ENCODE measurements at places on chromosomes 3 and 15. TPM values are rescaled to one million over a fixed set of nuclear protein-coding genes. Genes with fewer than 3 reads are reported as not detected.

DNA sequence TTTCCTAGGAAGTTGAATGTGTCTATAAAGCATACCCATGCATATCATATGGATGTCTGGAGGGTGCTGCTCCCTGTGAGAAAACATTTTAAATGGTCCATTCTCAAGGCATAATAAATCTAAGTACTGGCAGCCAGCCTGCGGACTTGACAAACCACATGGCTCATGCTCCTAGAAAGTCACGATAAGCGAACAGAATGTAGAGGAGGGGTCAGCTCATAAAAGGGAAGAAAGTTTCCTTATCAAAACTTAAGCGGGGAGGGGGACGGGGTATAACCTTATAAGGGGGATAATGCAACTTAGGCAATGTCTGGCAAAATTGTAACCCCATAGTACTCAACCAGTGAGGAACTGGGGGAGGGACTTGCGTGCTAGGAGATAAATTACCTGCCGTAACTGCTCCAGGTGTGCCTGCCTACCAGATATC, 159.8 kb upstream of the LMCD1 start:
- no peak overlapping the region for H3K4me3 ChIP-seq
- DNase-seq = no peak
- no peaks in the 10 kb centered on the region for H3K36me3 ChIP-seq
- H3K4me1 ChIP-seq = no peaks in the 10 kb centered on the region

Gene USP3
- total RNA-seq = 33.8 TPM

GRCh38 chr15:96720251-96720650, 389.8 kb downstream of the NR2F2 start:
- H3K4me1 ChIP-seq = no peaks in the 10 kb centered on the region
- no peaks in the 10 kb centered on the region for H3K36me3 ChIP-seq

Gene CHL1
- 1.1 TPM for total RNA-seq

Gene SNURF
- 2.6 TPM for total RNA-seq

DNA sequence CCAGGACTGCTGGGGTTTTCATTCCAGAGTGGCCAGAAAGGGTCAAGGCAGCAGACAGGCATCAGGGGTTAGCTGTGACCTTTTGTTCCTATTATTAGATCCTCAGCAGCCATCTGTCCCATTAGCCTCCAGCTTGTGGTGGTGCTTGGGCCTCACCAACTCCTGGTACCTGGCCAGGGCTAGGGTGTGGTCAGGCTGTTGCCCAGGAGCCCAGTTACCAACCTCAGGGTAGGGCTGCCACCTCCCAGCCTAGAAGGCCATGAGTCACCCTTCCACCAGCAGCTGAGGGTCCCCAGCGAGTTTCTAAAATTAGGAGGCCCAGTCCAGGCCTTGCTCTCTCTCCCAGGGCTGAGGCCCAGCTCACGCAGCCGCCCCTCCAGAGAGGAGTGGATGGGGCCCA, 12.2 kb downstream of the TMEM43 start:
- no peaks in the 10 kb centered on the region for H3K36me3 ChIP-seq
- H3K4me1 ChIP-seq = peaks cover 45% of the 10 kb centered on the region
- no peak for DNase-seq
- no peak overlapping the region for H3K27ac ChIP-seq
- H3K27me3 ChIP-seq = no peaks in the 10 kb centered on the region
- no peak overlapping the region for H3K4me3 ChIP-seq

DNA sequence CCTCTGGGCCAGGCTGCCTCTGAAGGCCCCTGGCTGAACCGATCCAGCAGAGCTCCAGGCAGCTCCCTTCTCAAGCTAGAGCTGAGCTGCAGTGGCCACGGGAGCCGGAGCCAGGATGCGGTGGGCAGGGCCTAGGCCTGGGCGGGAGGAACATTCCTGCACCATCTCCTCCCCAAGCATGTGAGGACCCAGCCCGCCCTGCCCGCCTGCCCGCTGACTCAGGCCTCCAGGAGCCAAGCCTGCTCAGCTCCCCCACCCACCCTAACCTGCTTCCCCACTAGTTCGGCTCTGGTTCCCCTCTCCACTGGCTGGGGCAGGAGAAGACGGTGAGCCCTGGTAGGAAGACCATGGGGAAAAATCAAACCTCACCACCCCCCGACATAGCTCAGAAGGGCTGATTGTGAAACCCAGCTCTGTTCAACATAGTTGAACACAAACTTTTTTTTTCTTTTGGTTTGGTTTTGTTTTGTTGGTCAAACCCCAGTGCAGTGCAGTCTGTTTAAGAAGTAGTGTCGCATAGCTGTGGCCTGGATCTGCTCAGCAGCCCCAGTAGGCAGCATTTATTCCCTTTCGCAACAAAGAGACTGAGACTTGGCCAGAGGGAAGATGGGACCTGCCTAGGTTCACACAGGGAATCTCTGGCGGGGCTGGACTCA, 13.5 kb downstream of the SNX33 start:
- no peak overlapping the region for H3K4me3 ChIP-seq
- peak overlapping the region; percentile 58 for H3K27ac ChIP-seq
- H3K27me3 ChIP-seq = no peaks in the 10 kb centered on the region
- no peaks in the 10 kb centered on the region for H3K4me1 ChIP-seq
- DNase-seq = peak; percentile 90
- H3K36me3 ChIP-seq = no peaks in the 10 kb centered on the region

- H3K4me1 ChIP-seq = no peaks in the 10 kb centered on the region
- H3K27me3 ChIP-seq = no peaks in the 10 kb centered on the region
- H3K27ac ChIP-seq = no peak overlapping the region
- DNase-seq = peak; percentile 25
These were observed 89.2 kb upstream of the HERC1 start for GRCh38 chr15:63922916-63923315.

DNA sequence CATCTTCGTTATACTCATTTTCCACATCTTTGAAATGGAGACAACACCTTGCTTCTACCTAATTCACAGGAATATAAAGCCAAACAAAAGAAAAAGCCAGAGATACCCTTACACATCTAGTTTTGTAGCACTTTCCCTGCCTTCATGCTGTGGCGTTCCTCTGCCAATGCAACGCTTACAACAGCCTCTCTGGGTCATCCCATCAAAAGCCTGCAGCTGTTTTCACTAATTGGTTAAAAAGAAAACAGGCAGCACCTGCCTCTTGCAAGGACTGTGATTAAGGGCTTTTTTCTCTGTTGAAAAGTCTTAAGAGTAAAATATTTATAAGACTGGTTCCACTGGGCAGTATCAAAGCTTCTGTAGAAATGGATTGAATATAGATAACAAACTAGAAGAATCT, 120.3 kb downstream of the FMN1 start:
- no peaks in the 10 kb centered on the region for H3K4me1 ChIP-seq
- no peaks in the 10 kb centered on the region for H3K27me3 ChIP-seq
- no peak for DNase-seq
- no peaks in the 10 kb centered on the region for H3K36me3 ChIP-seq
- H3K4me3 ChIP-seq = no peak overlapping the region

Gene ADAMTS9
- total RNA-seq = 1.1 TPM

GRCh38 chr15:64813075-64813474, 12.4 kb downstream of the PIF1 start:
- no peaks in the 10 kb centered on the region for H3K36me3 ChIP-seq
- no peak overlapping the region for H3K27ac ChIP-seq
- H3K4me3 ChIP-seq = no peak overlapping the region
- H3K27me3 ChIP-seq = no peaks in the 10 kb centered on the region
- H3K4me1 ChIP-seq = peaks cover 17% of the 10 kb centered on the region

Gene MLF1
- 0.12 TPM for total RNA-seq

- H3K4me1 ChIP-seq = no peaks in the 10 kb centered on the region
- no peaks in the 10 kb centered on the region for H3K36me3 ChIP-seq
- DNase-seq = no peak
- H3K27me3 ChIP-seq = no peaks in the 10 kb centered on the region
These were observed 22.8 kb downstream of the SLC9A9 start for GRCh38 chr3:143825513-143825912.

GRCh38 chr3:55207744-55208143, 279.4 kb downstream of the WNT5A start:
- no peak overlapping the region for H3K27ac ChIP-seq
- DNase-seq = no peak
- no peaks in the 10 kb centered on the region for H3K36me3 ChIP-seq
- no peaks in the 10 kb centered on the region for H3K27me3 ChIP-seq

DNA sequence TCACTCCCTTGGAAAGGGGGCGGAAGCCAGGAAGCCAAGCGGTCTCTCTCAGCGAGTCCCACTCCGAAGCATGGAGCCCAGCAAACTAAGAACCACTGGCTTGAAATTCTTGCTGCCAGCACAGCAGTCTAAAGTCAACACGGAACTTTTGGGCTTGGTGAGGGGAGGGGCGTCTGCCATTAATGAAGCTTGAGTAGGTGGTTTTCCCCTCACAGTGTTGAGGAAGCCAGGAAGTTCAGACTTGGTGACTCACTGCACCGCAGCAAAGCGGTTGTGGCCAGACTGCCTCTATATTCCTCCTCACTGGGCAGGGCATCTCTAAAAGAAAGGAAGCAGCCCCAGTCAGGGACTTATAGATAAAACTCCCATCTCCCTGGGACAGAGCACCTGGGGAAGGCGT, 665.4 kb upstream of the CBLB start:
- no peaks in the 10 kb centered on the region for H3K27me3 ChIP-seq
- DNase-seq = no peak
- H3K4me1 ChIP-seq = no peaks in the 10 kb centered on the region
- H3K4me3 ChIP-seq = no peak overlapping the region
- no peak overlapping the region for H3K27ac ChIP-seq
- H3K36me3 ChIP-seq = no peaks in the 10 kb centered on the region

DNA sequence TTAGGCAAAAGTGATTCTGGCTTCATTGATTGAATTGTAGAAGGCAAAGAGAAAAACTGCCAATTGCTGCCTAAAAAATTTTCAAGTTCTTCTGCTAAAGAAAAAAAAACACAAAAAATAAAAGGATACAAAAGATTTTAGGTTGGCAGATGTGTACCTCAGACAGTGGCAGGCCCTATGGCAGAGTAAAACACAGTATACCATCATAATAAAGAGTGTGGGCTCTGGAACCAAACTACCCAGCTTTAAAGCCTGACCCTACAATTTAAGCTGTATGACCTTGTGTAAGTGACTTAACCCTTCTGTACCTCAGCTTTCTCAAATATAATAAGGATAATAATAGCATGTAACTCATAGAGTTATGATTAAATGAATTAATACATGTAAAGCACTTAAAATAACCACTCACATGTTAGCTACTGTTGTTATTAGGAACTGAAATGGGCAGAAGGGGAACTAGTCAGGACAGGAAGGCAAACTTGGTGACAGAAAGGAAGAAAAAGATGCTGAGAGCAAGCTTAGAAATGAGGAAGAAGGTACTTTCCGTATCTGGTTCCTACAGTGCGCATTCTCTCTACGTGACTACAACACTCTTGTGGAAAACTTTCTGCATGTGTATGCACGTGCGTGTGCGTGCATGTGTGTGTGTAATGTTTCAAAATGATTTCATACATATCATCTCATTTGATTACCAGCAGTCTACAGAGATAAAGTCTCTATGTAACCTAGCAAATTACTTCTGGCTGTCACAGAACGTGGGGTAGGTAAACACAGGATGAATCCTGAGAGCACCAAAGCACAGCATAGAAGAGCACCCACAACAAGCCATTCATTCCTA, 13.6 kb upstream of the GATM start:
- H3K4me1 ChIP-seq = no peaks in the 10 kb centered on the region
- H3K27ac ChIP-seq = no peak overlapping the region
- H3K27me3 ChIP-seq = no peaks in the 10 kb centered on the region
- DNase-seq = no peak
- no peaks in the 10 kb centered on the region for H3K36me3 ChIP-seq

DNA sequence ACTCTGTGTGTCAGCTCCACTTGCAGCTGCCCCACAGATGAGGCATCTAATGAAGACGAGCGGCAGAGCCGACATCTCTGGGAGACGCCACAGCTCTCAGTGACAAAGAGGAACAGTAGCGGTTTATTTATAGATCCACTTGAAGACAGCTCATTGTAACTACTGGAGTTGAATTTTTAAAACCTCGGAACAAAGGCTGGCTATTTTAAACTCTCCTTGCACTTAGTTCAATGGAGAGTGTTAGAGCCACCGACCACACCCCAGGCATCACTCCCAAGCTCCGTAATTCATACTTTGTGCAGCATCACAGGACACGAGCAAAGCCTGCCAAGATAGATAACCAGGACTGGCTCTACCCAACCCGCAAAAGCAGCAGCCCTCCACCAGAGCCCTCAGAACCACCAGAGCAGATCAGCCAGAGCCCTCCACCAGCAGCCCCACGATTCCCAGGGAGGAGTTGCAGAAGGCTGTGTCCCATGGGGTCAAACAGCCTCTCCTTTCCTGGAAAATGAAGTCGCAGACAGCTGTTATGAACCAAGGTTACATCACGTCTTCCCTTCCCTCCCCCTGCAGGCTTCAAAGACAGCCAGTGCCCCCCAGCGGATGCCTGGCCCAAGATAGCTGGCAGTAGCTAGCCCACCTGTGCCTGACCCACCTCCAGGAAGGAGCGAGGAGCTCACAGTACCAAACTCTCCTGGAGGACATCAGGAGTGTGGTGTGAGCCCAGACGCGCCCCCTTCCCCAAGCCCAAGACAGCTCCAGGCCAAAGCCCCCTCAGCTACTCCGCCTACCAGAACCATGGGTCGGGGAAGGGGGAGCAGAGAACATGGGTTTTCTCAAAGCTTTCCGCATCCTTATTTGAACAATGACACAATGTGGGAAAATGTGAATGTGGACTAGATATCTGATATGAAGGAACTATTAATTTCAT, 45.7 kb downstream of the POC1A start:
- no peak overlapping the region for H3K27ac ChIP-seq
- peak; percentile 46 for DNase-seq
- H3K4me3 ChIP-seq = no peak overlapping the region

- no peak overlapping the region for H3K4me3 ChIP-seq
- no peaks in the 10 kb centered on the region for H3K36me3 ChIP-seq
- DNase-seq = no peak
- H3K27ac ChIP-seq = no peak overlapping the region
- no peaks in the 10 kb centered on the region for H3K27me3 ChIP-seq
These were observed 241.3 kb upstream of the LRTM1 start for GRCh38 chr3:55169161-55169560.

Gene C2CD4A
- total RNA-seq = not detected

Gene GPR149
- not detected for total RNA-seq

Gene SENP5
- total RNA-seq = 13.1 TPM

DNA sequence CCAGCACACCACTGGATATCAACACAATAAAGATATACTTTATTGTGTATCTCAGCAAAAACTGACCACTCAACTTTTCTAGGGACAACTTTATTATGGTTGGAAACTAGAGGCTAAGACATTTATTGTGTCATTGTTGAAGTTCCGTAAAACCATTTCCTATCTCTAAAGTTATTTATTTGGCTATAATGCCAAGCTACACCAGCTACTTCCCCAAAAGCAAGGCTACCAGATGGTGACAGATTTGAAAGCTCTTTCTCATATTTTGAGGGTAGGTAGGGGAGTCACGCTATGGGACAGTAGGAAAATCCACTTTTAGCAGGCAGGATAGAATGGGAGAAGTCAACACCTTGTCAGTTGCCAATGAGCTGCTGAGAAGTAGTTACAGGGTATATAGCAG, 834.6 kb upstream of the CFAP20DC start:
- no peaks in the 10 kb centered on the region for H3K4me1 ChIP-seq
- no peaks in the 10 kb centered on the region for H3K27me3 ChIP-seq
- DNase-seq = no peak
- H3K27ac ChIP-seq = no peak overlapping the region
- no peaks in the 10 kb centered on the region for H3K36me3 ChIP-seq

Gene HCLS1
- 16.4 TPM for total RNA-seq
